Common myeloid progenitor, CD34-positive (primary cell): ENCODE measurements at places on chromosomes 6 and 20.

DNA sequence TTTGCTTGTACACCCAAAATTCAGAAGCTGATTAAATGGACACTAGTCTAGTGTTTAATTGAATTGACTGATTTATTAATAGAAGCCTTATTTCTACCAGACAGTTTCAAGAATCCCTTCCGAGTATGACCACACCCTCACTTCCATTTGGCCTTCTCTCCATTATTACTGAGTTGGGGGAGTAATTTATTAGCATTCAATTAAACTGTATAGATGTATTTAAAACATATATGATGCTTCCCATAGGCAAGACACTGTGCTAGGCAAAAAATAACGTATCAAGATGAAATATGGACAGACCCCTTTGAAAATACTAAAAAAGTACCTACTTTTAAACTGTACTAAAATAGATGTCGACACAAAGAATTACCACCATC is 112.9 kb upstream of the PHACTR1 start:
- no peak overlapping the region for H3K27ac ChIP-seq
- peaks cover 5% of the 10 kb centered on the region for H3K4me1 ChIP-seq
- DNase-seq, result no peak
- peaks cover 2% of the 10 kb centered on the region for H3K27me3 ChIP-seq
- H3K4me3 ChIP-seq, result no peak overlapping the region

DNA sequence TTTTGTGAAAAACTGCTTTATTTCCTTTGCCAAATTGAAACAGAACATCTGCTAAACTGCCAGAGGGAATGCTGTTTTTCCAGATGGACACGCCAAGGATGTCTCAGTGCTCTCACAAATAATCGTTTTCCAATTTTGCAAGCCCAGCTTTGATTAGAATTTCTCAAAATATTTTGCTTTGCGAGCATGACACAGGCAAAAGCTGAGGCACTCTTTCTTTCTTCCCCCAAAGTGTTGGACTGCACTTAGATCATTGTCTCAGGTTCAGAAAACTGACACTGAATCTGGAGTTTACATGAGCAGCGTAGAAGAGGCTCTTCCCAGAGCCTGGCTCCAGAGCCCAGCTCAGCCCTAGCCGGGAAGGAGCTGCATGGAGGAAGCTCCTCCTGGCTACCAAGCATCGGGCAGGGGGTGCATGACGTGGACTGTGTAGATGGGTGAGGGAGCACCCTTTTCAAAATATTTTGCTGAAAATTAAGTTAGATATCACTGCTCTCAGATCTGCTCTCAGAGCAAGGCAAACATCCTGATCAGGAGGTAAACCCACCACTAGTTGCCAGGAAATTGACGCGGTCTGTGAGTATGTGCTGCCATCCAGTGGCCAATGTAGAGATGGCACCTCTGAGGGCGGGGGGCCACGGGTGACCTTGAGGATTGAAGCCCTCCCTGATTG is 107.5 kb downstream of the SLC22A3 start:
- no peaks in the 10 kb centered on the region for H3K36me3 ChIP-seq
- DNase-seq, result peak; percentile 75
- no peak overlapping the region for H3K27ac ChIP-seq

DNA sequence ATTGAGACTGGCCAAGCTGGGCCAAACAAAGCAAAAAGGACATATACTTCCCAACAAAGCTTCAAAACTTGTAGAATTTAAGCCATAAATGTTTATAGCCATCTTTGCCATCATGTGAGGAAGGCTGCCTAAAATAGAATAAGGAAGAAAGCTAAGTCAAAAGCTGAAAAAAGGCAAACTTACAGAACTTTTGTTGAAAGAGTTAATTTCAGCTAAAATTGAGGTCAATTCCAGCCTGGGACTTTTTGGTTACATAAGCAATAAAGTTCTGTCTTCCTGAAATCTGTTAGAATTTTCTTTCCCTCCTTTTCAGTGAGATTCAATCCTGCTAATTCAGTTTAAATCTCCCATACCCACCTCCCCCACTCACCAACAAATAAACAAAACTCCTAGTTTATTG is 227.9 kb upstream of the MARCKS start:
- no peaks in the 10 kb centered on the region for H3K36me3 ChIP-seq
- DNase-seq, result no peak
- H3K27me3 ChIP-seq, result no peaks in the 10 kb centered on the region
- H3K27ac ChIP-seq, result no peak overlapping the region
- peaks cover 14% of the 10 kb centered on the region for H3K4me1 ChIP-seq
- H3K4me3 ChIP-seq, result no peak overlapping the region

- no peaks in the 10 kb centered on the region for H3K27me3 ChIP-seq
- no peaks in the 10 kb centered on the region for H3K4me1 ChIP-seq
- no peak for DNase-seq
- no peak overlapping the region for H3K27ac ChIP-seq
- no peaks in the 10 kb centered on the region for H3K36me3 ChIP-seq
- no peak overlapping the region for H3K4me3 ChIP-seq
Measured at GRCh38 chr20:49584418-49585382, 16.8 kb upstream of the PTGIS start.

GRCh38 chr6:118500130-118501015 is 47.7 kb upstream of the PLN start:
- H3K27ac ChIP-seq, result no peak overlapping the region
- H3K36me3 ChIP-seq, result peaks cover 20% of the 10 kb centered on the region
- H3K27me3 ChIP-seq, result no peaks in the 10 kb centered on the region
- no peak for DNase-seq
- H3K4me1 ChIP-seq, result no peaks in the 10 kb centered on the region
- H3K4me3 ChIP-seq, result no peak overlapping the region

DNA sequence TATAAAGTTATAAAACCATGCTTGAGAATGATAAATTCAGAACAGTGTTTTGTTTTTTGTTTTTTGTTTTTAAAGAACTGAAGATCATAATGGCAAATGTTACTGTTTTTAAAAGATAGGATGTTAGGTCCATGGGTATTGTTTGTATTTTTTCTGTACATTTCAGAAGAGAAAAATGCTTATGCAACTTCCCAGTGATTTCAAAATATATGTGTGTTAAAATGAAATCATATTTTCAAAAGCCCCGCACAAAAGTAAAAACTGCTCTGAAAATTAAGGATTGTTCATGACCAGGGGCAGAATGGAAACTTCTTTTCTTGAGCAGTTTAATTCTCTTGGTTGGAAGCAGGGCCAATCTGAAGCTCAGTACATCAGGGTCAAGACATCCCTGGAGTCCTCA is 109.2 kb upstream of the SIRPG start:
- H3K36me3 ChIP-seq, result no peaks in the 10 kb centered on the region
- H3K27ac ChIP-seq, result no peak overlapping the region
- no peaks in the 10 kb centered on the region for H3K4me1 ChIP-seq

DNA sequence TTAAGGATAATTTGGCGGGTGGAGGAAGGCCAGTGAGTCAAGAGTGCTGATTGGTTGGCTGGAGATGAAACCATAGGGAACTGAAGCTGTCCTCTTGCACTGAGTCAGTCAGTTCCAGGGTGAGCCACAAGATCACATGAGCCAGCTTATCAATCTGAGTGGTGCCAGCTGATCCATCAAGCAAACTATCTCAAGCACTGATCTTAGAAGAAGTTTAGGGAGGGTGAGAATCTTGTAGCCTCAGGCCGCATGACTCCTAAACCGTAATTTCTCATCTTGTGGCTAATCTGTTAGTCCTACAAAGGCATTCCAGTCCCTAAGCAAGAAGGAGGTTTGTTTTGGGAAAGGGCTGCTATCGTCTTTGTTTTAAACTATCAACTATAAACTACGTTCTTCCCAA is 954.3 kb downstream of the KIF16B start:
- DNase-seq, result no peak
- H3K4me3 ChIP-seq, result no peak overlapping the region
- H3K36me3 ChIP-seq, result no peaks in the 10 kb centered on the region
- H3K27me3 ChIP-seq, result no peaks in the 10 kb centered on the region

- H3K27ac ChIP-seq, result no peak overlapping the region
- peaks cover 2% of the 10 kb centered on the region for H3K4me1 ChIP-seq
- H3K4me3 ChIP-seq, result no peak overlapping the region
- no peaks in the 10 kb centered on the region for H3K36me3 ChIP-seq
Measured at GRCh38 chr6:85484948-85485347, 35.1 kb downstream of the NT5E start.

DNA sequence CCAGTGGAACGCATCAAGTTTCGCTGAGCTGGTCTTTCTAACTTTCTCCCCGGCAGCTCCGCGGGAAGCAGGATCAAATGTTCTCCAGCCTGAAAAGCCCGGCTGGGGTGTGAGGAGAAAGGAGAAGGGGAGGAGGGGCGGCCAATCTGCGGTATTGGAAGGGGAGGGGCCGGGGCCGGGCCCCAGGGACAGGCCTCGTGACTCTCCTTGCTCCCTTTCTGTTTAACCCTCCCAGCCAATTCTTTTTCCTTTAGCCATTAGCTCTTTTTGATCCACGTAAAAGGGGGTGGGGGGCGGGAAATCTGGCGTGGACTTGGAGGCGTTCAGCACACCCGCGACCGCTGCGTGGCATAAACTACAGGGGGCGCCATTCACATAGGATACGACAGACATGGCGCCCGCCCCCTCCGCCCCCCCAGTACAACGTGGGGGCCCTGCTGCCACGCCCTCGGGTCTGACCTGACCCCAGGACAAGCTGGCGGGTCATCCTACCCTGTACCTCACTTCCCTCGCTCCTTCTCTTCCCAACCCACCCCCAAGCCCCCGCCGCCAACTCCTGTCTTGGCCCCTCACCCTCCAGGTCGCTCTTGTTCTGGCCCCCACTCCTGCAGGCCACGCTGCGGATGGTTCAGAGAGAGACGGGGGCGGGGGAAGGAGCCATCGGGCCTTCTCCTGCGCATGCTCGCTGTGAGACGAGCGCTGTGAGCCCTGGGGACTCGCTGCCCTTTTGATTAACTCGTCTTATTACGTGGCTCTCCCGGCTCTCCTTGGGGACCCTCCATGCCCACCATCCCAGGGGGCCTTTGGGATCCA is 7.8 kb upstream of the MDGA1 start:
- peak; percentile 76 for DNase-seq
- peak overlapping the region; percentile 67 for H3K4me3 ChIP-seq
- H3K27ac ChIP-seq, result no peak overlapping the region
- H3K36me3 ChIP-seq, result no peaks in the 10 kb centered on the region

DNA sequence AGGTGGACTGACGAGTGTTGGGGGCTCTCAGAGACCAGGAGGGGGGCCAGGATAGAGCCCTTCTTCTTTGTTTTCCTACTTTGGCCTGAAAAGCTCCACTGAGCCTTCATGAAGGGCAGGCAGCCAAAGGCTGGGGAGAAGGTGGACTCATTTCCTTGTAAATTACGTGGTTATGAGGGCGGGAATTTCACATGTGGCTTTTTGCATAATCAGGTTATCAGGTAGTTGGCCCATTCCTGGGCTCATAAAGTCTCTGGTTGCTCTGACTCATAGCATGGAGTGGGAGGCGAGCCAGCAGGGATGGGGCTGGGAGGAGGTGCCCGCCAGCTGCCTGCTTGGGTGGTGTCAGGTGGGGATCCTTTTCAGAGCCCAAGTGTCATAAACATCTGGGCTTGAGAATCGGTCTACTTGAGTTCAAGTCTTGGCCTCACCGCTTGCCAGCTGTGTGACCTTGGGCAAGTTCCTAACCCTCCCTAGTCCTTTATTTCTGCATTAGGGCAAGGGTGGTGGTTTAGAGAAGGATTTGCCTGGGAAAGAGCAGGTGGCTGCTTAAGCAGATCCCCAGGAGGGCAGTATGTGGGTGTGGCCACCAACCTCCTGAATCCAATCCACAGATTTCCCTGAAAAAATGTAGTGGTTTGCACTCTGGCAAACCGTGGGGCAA is 26.5 kb upstream of the RNF24 start:
- H3K27ac ChIP-seq, result no peak overlapping the region
- peaks cover 42% of the 10 kb centered on the region for H3K4me1 ChIP-seq
- no peak overlapping the region for H3K4me3 ChIP-seq
- H3K27me3 ChIP-seq, result no peaks in the 10 kb centered on the region
- no peaks in the 10 kb centered on the region for H3K36me3 ChIP-seq
